Vagina (tissue), 2 donors: ENCODE measurements at places on chromosomes 12 and 14.

- H3K27me3 ChIP-seq: no peaks in the 10 kb centered on the region
- no peak overlapping the region for H3K4me3 ChIP-seq
- no peak for DNase-seq
Observed at GRCh38 chr12:56084958-56085543, 5.1 kb downstream of the ERBB3 start.

DNA sequence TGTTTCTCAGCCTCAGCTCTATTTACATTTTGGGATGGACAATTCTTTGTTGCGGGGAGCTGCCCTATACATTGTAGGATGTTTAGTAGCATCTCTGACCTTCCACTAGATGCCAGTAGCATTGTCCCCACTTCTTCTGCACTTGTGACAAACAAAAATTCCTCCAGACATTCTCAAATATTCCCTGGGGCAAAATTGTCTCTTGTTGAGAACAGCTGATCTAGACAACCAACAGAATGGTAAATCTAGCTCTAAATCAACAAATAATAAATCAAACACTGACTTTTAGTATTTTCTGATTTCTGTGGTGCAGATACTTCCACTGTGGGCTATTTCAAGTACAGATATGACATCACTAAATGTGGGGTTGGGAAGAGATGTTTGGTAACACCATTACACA lies 60.7 kb downstream of the MSRB3 start:
- no peak overlapping the region for H3K27ac ChIP-seq
- H3K27me3 ChIP-seq: no peaks in the 10 kb centered on the region
- H3K4me1 ChIP-seq: no peaks in the 10 kb centered on the region
- no peak overlapping the region for H3K4me3 ChIP-seq

- peak overlapping the region; percentile 99 for H3K4me3 ChIP-seq
- peak overlapping the region; percentile 94 for H3K27ac ChIP-seq
- peaks cover 52% of the 10 kb centered on the region for H3K4me1 ChIP-seq
- H3K27me3 ChIP-seq: no peaks in the 10 kb centered on the region
Observed at GRCh38 chr12:89525305-89525823, 483 bp downstream of the POC1B start.

DNA sequence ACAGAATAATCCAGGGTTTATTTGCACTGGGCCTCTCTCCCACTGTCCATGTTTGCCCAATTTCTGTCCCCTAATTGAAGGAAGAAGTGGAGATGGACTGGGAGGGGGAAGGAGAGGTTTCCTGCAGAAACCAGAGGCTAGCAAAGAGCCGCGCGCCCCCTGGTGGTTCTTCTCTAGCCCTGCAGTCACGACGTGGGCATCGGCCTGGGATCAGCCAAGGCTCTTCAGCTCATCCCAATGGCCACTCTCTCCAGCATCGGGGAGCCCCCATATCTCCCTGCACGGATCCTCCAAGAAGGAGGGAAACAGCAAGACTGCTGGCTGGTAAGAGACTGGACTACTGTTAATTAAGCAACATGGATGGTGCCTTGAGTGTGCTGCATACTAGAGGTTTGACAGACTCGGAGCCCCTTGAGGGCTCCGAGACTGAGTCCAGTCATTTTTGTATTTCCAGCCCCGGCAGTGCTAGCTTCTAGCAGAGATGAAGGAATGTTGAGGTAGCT lies 18.7 kb downstream of the ZBTB39 start:
- no peak overlapping the region for H3K4me3 ChIP-seq
- H3K27ac ChIP-seq: no peak overlapping the region
- no peaks in the 10 kb centered on the region for H3K27me3 ChIP-seq

GRCh38 chr12:128808651-128809050 lies 15.1 kb downstream of the SLC15A4 start:
- no peak for DNase-seq
- H3K4me3 ChIP-seq: no peak overlapping the region
- no peak overlapping the region for H3K27ac ChIP-seq
- peaks cover 31% of the 10 kb centered on the region for H3K36me3 ChIP-seq

GRCh38 chr12:101799774-101800173 lies 31.0 kb downstream of the GNPTAB start:
- no peaks in the 10 kb centered on the region for H3K4me1 ChIP-seq
- no peak for DNase-seq
- H3K36me3 ChIP-seq: no peaks in the 10 kb centered on the region
- H3K4me3 ChIP-seq: no peak overlapping the region
- H3K27me3 ChIP-seq: no peaks in the 10 kb centered on the region
- no peak overlapping the region for H3K27ac ChIP-seq

GRCh38 chr14:70708717-70709570 lies 67.2 kb downstream of the TTC9 start:
- peaks cover 11% of the 10 kb centered on the region for H3K4me1 ChIP-seq
- no peak overlapping the region for H3K27ac ChIP-seq
- no peak overlapping the region for H3K4me3 ChIP-seq
- H3K27me3 ChIP-seq: no peaks in the 10 kb centered on the region
- no peak for DNase-seq

DNA sequence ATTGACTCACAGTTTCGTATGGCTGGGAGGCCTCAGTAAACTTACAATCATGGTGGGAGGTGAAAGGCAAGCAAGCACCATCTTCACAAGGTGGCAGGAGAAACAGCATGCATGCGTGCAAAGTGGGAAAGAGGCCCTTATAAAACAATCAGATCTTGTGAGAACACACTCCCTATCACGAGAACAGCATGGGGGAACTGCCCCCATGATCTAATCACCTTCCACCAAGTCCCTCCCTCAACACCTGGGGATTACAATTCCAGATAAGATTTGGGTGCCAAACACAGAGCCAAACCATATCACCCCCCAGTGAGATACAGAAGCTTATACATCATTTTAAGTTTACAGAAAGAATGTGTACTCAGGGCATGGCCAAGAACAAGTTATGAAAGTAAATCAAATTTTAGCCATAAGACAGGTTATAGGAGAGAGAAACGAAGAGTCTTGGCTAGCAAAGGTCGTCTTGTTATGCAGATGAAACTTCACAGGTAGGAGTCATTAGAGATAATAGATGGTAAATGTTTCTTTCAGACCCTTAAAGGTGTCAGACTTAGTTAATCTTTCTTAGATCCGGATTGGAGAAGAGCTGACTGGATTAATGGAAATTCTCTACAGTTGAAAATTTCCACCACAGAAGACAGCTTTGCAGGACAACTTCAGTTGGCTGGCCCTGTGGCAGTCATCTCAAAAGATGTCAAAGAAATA lies 79.8 kb upstream of the SEL1L start:
- H3K4me1 ChIP-seq: no peaks in the 10 kb centered on the region
- no peak overlapping the region for H3K4me3 ChIP-seq
- DNase-seq: no peak
- H3K27me3 ChIP-seq: no peaks in the 10 kb centered on the region
- H3K27ac ChIP-seq: no peak overlapping the region
